ENCODE measurements at places on chromosomes 11 and 22.

DNA sequence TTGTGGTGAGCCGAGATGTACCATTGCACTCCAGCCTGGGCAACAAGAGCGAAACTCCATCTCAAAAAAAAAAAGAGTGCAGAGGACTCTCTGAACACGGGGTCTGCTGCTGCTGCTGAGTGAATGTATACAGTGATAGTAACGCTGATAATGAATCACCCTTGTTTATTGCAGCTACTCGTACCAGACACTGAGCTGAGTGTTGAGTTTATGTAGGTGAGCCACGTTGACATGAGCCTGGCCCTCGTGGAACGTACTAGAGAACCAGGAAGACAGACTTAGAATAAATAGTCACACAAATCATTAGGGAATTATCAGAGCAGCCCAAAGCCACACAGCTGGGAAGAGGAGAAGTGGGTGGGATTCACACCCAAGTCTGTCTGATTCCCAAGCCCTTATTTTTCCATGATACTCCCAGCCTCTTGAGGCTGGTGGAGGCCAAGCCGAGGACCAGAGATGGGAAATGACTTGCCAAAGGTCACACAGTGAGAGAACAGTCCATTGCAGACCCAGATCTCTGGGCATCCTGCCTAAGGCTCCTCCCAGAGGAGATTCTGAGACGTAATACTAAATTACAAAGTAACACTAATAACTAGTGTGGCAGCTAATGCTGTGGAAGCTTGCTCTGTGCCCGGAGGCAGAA is 34.8 kb downstream of the MB start:
- DNase-seq, result no peak

GRCh38 chr11:27864091-27864491 is 163.8 kb upstream of the BDNF start:
- no peak for DNase-seq

DNA sequence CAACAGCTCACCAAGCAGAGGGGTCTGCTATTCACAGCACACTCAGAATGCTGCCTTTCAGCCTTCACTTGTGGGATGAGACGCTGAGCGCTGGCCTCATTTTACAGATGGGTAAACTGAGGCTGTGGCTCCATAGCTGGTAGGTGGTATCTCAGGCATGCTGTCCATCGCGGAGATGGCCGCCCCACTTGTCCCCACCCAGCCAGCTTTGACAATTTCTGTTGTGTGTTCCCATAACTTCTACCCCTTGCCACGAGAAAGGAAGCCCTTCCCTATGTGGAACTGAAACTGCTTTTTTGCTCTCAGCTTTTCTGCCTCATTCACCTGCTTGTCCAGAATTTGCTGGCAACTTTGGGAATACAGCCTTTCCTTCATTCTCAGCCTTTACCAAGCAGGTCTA is 36.1 kb upstream of the NNMT start:
- no peak for DNase-seq

DNA sequence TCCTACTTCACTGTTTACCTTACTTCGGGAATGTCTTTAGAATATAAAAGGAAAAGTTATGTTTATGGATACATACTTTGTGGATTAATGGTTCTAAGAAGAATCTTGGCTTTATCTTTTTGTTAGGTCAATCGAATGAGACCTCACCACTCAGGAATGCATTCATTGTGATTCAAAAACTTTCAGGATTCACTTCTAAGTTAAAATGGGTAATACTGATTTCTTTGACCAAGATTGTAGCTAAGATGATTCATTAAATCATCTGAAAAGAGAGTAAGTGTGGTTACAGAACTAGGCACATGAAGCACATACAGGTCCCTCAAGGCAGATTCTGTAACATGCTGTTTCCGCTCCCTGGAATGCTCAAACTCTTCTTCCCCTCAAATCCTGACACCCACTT is 716.4 kb downstream of the KCNA4 start:
- peak; percentile 15 for DNase-seq

GRCh38 chr11:12756454-12756806 is 82.2 kb downstream of the TEAD1 start:
- no peak for DNase-seq

DNA sequence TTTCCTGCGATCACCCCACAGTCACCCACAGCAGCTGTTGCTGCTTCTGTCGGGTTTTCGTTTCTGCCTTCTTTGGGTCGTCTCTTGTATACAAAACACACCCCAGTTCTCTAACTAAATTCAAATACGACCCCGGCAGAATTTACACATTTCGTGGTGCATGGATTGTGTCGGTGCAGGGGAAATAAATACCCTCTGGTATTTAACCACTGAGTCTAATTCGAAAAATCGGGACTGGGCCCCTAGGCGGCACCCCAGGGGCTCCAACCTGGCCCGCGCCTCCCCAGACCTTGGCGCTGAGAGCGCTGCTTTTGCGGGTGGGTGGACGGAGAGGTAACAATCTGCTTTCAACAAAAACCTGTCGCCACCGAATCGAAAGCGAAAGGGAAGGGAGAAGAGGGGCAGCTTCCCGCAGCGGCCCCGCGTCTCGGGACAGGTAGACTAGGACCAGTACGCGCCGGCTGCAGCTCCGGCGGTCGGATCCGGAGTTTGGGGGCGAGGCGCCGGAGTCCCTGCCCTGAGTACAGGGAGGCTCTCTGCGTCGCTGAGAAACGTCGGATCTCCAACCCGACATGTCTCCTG is 4.4 kb downstream of the ALX4 start:
- no peak for DNase-seq

- no peak for DNase-seq
These were observed 4.8 kb downstream of the RTL6 start for GRCh38 chr22:44493206-44493605.

DNA sequence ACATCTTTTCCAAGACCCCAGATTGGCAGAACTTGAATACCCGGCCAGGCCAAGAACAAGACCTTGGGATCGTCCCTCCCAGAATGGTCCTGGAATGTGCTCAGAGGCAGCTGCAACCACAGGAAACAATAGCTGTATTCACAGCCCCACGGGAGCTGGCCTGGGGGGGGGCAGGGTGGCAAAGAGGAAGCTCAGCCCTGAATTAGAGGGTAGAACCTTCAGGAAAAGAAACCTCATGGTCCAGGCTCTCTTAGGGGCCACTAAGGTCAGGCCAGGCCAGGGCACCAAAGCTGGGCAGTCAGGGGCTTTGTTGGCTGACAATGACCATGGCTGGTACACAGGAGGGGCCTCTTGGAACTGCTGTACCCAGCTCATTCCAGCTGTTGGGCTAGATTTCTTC is 17.3 kb downstream of the RPL27A start:
- DNase-seq, result peak; percentile 20

DNA sequence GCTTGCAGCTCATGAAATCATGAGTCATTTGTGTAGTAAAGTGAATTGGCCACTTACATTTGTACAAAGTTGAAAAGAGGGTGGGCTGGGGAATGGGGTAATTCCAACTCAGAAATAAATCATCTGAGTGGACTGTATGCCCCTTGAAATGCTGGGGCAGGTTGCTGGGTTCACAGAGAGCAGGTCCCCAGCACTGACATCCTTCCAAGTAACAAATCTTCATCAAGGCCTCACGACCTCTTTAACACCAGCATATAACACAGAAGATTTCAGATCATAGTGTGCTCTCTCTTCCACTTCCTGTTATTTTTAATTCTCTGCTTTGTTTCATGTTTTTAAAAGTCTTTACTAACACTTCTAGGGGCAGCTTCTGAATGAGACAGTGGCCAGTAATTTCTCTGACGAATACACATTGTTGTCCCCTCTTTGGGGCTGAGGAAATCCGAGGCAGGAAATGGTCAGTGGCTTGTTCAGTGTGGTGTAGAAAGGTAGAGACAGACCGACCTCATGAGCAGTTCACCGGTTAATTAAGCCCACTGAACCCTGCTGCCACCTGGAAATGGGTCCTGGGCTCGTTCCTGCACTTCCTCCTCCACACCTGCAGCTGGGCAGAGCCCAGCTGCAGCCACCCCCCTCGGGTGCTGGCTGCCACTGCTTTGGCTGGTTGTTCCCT is 127.7 kb downstream of the MAML2 start:
- no peak for DNase-seq

GRCh38 chr11:69030301-69030700 is 17.3 kb upstream of the MRGPRF start:
- DNase-seq, result no peak

- no peak for DNase-seq
These were observed 92.8 kb downstream of the NXPE2 start for GRCh38 chr11:114771172-114771571.

- no peak for DNase-seq
These were observed 44.7 kb upstream of the CAPRIN1 start for GRCh38 chr11:34006876-34007275.

- DNase-seq, result no peak
These were observed 1012.7 kb downstream of the TBC1D22A start for GRCh38 chr22:47775191-47775590.

GRCh38 chr11:17642370-17642769 is 77.0 kb upstream of the MYOD1 start:
- DNase-seq, result no peak

DNA sequence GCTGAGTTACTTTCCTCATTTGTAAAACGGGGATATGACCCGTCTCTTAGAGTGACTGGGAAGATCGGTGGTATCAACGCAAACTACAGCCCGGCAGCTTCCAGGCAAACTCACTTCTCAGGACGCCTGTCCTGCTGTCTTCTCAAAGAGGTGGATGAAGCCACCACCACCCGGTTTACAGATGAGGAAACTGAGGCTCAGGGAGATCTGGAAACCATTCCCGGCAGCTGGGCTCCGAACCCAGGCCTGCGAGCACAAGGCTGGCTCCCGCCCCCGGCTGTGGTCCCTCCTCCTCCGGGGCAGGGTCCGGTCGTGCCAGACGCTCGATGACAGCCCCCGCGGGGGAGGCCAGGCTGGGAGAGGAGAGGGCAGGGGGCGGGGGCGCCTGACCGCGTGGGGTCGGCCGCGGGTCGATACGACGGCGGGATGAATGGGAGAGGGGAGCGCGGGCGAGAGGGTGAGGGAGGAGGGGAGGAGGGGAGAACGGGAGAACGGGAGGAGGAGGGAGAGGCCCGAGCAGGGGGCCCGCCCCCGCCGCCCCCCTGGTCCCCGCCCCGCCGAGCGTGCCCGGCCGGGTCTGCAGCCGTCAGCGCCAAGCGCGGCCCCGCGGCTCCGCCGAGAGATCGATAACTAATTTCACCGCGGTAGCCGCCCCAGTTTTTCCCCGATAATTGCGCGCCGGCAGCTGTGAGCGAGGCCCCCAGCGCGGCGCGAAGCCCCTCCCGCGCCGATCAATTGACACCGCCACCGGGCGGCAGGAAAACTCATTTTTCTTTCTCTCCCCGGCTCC is 14.0 kb downstream of the IGLL1 start:
- no peak for DNase-seq

DNA sequence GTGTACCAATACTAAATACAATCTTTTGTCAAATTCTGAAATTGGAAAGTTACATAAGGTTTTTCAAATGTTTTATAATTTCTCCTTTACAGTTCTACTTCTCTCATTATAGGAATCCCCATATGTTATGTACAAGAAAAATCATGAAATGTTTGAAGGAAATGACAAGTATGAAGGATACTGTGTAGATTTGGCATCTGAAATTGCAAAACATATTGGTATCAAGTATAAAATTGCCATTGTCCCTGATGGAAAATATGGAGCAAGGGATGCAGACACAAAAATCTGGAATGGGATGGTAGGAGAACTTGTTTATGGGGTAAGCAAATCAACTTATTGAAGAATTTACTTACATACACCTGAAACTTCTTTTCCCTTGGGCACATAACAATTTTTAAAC is 103.4 kb downstream of the MSANTD4 start:
- no peak for DNase-seq

DNA sequence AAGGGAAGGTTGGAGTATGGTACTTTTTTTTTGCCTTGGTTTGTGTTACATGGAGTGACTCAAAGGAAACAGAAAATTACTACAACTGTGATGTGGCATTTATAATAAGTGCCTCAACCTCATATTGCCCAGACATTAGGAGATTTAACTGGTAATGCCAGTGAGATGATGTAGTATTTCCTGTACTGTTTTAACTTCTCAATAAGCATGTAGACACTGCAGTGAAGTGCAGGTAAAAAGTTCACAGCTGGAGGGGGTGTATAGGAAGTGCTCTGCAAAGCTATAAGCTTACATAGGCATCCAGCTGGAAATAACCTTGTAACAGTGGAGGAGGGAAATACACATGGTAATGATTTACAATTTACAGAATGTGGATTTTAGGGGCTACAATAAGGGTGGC is 138.2 kb upstream of the MTMR2 start:
- no peak for DNase-seq

DNA sequence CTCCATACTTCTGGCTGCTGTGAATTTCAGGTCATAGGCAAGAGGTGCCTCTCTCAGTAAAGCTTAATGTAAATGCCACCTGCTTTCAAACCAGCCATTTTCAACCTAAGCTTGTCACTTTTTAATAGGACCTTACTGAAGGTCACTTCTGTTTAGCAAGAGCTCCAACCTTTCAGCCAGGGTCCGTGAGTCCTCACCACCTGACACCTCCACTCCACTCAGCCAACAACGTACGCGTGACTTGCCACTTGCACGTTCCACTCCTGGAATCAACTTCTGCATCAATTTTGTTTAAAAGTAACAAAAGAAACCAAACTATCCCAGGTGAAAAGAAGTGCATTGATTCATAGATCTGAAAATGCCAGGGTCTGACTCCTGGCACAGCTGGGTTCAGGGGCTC is 114.4 kb downstream of the TRIM29 start:
- DNase-seq, result no peak

- no peak for DNase-seq
These were observed 42.0 kb upstream of the CXCR5 start for GRCh38 chr11:118841469-118842242.

- DNase-seq, result no peak
These were observed 1281.0 kb downstream of the LRRC4C start for GRCh38 chr11:40178470-40178869.

GRCh38 chr11:64060861-64061444 is 25.2 kb downstream of the FLRT1 start:
- DNase-seq, result no peak

DNA sequence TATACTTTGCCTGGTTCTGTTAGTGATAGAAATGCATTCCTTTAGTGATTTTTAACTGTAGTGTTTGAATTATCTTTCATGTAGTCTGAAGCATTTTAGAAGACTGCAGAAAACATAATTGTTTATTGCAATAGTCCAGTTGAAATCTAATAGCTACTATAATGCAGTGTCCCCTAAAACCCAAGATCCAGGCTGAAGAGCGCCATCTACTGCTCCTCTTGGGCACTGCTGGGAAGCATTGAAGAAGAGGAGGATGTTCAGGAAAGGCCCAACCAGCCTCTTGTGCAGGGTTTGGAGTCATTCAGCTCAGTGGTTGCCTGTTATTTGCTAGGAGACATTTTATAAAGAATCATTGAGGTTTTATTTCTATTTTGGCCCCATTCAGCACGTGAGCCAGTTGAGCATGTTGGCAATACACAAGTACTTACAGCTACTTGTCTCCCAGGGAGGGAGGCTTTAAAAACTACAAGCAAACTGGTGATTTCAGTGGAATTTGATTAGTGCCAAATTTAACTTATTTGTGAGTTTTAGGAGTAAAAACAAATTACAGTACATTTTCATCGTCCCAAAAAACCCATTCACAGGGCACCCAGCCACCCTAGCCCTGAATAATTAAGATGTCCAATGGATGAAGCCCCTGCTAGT is 74.9 kb upstream of the HORMAD2 start:
- peak; percentile 50 for DNase-seq

GRCh38 chr22:44426981-44427380 is 71.1 kb downstream of the RTL6 start:
- no peak for DNase-seq
